Stimulated activated CD4-positive, alpha-beta T cell treated with anti-CD3 and anti-CD28 coated beads, Interleukin-12 subunit alpha, Interleukin-12 subunit beta, amount 100 ng/mL, for 48 hours (primary cell): ENCODE measurements at places on chromosomes 11 and 22.

DNA sequence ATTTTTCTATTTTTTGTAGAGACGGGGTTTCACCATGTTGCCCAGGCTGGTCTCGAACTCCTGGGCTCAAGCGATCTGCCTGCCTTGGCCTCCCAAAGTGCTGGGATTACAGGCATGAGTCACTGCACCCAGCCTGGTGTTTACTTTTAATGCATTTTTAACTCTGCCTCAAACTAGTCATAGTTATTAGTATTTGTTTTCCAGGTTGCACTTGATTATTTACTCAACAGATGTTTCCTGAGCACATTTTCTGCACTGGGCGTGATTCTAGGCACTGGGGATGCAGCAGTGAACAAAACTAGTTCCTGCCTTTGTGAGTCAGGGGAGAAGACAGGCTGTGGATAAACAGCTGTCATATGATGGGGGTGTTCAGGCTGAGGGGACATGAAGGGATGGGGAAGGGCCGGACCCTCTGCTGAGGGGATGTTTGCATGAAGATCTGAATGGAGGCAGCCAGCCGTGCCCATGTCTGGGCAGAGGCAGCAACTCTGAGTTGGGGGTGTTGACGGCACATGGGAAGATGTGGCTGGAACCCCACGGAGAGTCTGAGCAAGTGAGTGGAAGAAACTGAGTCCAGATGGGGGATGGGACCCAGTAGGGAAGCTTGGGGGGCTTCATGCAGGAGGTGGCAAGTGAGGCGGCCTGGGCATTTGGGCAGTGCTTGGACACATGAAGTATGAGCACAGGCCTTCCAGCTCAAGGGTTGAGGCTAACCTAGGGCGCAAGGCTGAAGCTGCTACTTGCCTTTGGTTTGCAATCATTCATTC is 34.4 kb downstream of the MPPED1 start:
- DNase-seq: no peak

- DNase-seq: no peak
Measured at GRCh38 chr11:76150141-76150540, 56.2 kb downstream of the WNT11 start.

- DNase-seq: no peak
Measured at GRCh38 chr22:48711669-48712068, 1116.0 kb downstream of the BRD1 start.

GRCh38 chr11:126032375-126032774 is 30.3 kb downstream of the CDON start:
- no peak for DNase-seq

GRCh38 chr22:44153710-44154109 is 27.0 kb upstream of the PARVG start:
- no peak for DNase-seq

DNA sequence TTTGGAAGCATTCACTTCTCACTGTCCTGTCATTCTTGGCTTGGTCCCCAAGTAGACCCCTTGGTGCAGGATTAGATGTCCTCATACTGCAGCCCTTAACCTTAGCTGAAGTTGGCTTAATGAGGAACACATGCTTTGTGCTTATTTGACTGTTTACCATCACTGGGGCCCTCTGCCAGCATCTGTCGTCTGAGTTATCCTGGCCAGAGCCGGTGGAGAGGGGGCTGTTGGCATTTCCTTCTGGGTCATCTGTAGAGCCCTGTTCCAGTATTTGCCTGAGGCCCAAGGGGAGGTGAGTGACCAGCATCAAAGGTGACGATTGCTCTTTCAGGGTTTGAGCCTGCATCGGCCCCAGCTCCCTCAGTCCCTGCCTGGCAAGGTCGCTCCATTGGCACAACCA is 126.4 kb upstream of the RASSF10 start:
- DNase-seq: no peak

DNA sequence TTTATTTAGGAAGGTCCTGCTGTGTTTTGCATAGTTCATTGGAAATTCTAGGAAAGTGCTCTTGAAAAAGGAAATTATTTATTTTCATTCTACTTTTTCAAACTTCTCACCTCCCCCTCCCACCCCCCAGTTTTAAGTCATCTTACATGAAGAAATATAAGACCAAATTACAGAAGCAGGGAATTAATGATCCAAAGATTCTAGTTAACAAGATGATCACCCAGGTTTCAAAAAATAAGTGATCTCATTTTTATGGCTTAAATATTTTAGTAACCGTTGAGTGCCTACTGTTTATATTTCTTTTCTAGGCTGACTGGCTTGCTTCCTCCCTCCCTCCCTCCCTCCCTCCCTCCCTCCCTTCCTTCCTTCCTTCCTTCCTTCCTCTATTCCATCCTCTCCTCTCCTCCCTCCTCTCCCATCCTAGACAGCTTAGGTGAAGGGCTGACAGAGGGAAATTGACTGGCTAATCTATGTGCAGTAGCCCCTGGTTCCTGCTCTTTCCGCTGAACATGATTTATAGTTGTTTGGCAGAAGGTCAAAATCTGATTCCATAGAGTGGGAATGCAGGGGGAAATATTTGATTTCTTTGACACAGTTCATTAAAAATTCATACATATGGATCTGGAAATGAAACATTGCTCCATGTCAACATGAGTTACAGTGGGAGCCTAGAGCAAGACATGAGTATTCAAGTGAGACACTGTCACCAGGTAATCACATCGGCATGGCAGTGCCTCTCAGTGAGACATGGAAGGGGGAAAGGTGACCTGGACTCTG is 123.4 kb downstream of the COMMD9 start:
- no peak for DNase-seq

- DNase-seq: no peak
Measured at GRCh38 chr11:1330473-1330872, 21.0 kb upstream of the TOLLIP start.

DNA sequence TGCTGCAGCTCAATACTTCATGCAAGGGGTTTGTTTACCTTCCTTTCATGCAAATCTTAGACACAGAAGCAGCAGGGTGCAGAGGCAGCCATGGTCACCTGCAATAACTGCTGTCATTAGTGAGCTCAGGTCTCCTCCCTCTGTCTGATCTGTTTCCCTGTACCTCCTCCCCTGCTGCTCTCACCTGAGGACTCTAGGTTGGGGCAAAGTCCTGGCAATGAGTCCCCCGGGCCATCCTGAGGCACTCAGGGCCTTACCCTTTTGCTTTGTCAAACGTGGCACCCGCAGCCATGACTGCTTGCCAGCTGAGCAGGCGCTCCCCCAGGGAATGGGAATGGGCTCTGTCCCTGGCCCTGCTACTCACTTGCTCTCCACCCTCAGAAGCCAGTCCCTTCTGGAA is 3.9 kb downstream of the LRRC10B start:
- DNase-seq: no peak

GRCh38 chr11:92969634-92970347 is at the start of gene MTNR1B:
MTNR1B (plus strand) TSS chr11:92969651; CDS start chr11:92969726, 75 bp downstream.
- no peak for DNase-seq

DNA sequence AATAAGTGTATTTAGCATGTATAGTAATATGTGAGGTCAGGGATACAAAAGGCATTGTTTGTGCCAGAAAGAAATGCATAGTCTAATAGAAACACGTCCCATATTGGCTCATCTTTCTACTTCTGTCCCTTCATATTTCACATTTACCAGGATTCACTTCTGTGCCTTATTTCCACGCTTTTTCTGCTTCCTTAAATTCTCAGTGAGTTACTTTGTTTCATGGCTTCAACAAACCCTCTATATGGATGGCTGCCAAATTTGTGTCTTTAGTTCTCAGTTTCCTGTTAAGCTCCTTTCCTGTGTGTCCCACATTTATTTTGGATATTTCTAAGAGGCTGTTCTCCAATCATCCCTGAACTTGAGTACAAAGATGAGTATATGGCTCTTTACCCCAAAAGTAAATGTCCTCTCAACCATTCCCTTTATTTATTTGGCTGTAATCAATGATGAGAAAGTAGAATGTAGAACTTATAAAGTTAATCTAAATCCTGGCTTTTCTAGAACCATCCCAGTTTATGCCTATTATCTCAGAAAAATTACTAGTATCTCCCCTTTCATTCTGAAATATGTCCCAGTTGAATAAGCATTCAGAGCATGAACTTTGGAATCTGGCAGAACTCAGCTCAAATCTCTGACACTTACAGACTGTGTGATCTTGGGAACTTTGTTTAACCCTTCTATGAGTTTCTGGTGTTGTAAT is 23.5 kb downstream of the OR8B12 start:
- DNase-seq: no peak

- DNase-seq: no peak
Measured at GRCh38 chr11:96680211-96681018, 290.6 kb downstream of the JRKL start.

GRCh38 chr11:44088377-44088776 is 7.1 kb upstream of the EXT2 start:
- DNase-seq: no peak

GRCh38 chr11:77457340-77457739 is 16.6 kb downstream of the PAK1 start:
- DNase-seq: no peak

- no peak for DNase-seq
Measured at GRCh38 chr11:29679996-29680395, 336.8 kb downstream of the KCNA4 start.

DNA sequence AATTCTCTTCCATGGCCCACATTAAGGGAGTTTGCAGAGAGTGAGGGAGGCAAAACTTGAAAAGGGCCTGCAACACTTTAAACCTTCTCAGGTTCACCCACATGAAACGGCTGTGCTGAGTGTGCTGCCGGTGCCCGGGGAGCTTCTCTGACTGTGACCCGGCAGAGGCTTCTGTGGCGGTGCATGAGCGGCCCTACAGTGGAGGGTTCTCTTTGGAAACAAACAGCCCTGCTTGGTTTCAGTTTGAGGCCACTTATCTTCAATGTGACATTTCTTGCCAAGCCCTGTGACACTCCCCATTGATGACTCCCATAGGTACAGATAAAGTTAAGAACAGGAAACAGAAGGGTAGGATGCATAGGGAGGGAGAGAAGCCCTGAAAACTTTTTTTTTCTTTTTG is 31.8 kb downstream of the FAM118A start:
- peak; percentile 50 for DNase-seq

DNA sequence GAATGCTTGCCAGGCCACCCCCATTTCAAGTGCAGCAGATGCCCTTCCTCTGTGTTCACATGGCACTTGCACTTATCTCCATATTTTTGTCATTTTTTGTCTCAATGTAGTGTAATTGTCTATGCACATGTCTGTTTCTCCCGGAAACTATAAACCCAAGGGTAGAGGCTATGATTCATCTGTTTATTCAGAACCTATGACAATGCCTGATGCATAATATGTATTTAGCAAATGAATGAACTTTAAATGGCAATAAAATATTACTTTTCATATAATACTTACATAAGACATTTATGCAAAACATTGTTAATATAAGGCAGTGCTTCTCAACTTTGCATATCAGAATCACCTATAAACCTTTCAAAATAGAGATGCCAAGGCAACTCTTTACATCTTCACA is 6.7 kb downstream of the PAK1 start:
- DNase-seq: no peak

- no peak for DNase-seq
Measured at GRCh38 chr11:13010749-13011465, 1.8 kb downstream of the RASSF10 start.

DNA sequence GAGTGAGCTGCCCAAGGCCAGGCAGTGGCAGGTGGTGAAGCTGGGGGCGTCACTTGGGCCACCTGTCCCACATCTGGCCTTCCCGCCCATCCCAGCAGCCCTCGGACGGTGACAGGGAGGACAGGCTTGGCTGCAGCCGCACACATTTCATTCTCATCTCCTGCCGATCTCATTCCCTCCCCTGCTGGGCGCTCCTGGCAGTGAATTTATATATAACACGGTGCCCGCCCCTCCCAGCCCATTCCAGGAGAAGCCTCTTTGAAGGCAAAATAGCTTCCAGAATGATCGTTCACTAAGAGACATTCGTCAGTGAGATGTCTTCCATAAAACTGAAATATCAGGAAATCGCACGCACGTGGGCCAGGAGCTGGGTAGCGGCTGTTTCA is 861.3 kb downstream of the TBC1D22A start:
- DNase-seq: no peak

DNA sequence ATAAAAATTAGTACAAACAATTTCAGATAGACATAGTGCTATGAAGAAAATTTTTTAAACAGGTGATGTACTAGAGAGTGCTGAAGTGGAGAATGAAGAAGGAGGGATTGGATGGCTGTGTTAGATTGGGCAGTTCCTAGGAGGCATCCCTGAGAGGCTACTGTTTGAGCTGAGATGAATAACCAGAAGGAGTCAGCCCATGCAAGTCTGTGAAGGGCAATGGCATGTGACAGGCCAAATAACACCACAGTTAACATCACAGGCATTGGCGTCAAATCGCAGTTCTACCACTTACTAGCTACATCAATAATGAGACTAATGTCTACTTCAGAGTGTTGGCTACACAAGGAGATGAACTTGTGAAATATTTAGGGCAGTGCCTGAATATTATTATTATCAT is 35.4 kb downstream of the HORMAD2 start:
- DNase-seq: no peak

DNA sequence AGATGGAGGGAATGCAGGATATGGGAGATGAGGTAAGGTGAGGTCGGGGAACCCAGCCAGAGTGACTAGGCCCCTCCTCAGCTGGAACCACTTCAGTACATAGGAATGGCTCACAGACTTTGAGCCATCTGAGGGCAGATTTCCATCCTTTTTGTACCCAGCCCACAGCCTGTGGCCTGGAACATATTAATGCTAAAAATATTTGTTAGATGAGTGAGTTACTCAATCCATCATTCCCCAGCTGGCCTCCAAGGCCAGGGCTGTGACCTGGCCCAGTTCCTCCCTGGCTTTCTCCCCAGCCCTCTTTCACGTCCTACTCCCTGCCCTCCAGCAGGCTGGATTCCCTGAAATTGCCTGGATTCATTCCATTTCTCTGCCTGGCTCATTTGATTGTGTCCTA is 57.2 kb upstream of the PRDM11 start:
- no peak for DNase-seq

DNA sequence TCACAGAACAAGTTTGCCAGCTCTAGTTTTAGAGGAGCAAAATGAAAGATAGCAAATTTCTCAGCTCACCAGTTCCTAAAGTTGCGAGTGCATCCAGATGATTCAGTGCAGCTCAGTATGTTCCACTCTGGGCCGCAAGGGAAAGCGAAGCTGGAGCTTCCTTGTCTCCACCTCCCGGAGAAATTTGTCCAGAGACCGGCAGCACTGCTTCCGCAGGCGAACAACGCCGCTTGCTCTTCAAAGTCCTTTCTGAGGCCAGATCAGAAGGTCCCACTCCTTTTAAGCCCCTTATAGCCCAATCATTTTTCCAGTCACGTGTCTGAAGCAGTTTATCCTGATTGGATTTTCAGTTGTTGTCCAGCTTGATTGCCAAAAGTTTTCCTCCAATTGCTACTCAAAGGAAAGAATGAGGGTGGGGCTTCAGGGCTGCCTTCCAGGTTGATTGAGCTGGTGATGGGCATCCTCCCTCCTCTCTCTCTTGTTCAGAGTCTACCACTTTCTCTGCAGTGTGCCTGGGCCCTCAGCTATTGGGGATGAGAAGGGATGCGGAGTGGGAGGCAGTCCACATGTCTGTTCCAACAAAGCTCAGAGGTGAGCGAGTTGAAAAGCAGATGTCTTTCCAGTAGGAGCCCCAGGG is at the start of gene ZNF280A:
TSS of gene ZNF280A (minus strand) at position 251 of the 637 bp plus-strand sequence. CDS start 4,640 bp downstream, outside the sequence.
- no peak for DNase-seq

- DNase-seq: no peak
Measured at GRCh38 chr22:30752771-30753170, 58.1 kb downstream of the OSBP2 start.
